H4 (cell line): ENCODE measurements at places on chromosomes 5 and 9.

DNA sequence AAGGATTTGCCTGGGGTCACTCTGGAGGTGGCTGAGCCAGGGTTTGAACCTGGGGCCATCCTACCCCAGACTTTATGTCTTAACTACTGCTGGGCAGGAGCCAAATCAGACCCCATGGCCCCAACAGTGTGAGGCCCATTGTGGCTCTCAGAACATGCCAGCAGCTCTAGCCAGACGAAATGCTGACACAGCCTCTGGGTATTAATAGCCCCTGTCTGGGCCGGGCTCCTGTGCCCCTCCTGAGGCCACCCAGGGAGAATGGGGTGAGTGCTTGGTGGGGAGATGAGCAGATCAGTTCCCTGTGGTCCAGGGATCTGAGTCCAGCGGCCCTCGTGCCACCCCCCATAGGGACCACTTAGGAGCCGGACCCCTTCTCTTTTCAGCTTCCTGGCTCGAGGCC is 2.2 kb upstream of the PLPP7 start:
- DNase-seq = no peak

GRCh38 chr9:33719581-33720374 is 75.6 kb upstream of the PRSS3 start:
- peak; percentile 29 for DNase-seq

- DNase-seq = no peak
Measured at GRCh38 chr5:131277875-131278740, 14.3 kb downstream of the CDC42SE2 start.

DNA sequence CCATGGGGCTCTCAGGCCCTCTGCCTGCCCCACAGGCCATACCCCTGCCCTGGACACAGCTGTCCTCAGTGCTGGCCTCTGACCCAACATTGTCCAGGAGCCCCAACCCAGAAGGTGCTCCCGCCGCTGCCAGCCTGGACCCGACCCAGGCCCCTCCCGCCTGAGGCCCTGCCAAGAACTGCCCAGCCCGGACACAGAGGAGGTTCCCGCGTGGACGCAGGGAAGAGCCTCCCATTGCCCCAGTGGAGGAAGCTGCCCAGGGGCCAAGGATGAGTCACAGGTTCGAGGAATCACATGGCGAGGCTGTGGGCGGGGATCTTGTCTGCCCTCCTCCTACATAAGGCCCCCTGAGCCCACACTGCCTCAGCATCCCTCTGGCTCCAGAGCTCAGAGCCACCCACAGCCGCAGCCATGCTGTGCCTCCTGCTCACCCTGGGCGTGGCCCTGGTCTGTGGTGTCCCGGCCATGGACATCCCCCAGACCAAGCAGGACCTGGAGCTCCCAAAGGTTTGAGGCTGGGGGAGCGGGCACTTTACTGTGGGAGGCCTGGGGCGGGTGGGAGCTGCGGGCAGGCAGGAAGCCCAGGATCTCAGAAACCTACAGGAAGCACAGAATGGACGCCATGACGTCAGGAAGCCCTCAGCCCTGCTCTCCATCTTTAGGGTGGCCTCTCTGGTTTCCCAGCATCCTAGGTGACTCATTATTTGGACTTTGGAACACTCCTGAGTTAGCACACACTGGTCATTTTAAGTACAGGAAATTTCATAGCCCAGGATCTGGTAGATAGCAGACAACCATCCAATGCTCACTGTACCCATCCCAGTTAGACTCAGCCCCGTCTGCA is at the start of gene PAEP:
PAEP (plus strand) TSS at position 366 of the 844 bp plus-strand sequence.
- no peak for DNase-seq

DNA sequence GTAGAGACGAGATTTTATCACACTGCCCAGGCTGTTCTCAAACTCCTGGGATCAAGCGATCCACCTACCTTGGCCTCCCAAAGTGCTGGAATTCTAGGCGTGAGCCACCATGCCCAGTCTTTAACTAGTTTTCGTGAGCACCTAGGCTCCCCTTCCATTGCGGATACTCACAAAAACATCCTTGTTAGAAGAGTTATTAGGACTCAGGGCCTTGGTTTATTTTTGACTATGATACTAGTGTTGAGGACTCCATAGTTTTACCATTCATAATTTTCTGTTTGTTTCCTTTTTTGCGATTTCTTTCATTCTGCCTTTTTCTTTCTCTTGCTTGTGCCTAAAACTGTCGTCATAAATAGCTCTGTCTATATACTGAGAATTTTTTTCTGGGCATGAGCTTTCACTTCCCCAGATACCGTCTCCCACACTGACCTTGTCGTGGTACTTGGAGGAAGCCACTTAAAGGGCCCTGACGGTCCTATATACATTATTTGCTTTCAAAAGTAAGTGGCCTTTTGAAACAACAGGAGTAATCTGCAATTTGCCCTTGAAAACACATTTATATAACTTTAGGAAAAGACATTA is 5.2 kb downstream of the F2R start:
- no peak for DNase-seq

DNA sequence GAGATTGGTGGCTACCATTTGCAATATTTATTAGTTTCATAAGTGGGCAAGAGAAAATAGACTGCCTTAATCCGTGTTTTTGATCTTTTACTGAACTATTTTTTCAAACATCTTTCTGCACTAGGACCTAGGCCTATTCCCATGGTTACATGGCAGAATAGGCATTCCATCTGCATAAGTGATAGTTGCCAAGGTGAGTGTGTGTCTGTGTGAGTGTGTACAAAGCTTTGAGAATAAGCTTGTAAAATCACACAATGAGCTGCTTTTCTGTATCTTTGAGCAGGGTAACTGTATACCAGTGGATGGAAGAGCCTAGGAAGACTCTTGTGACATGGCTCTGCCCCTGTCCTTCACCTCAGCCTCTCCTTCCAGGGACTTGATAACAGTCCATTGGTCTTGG is 92.7 kb downstream of the SGCD start:
- DNase-seq = no peak

GRCh38 chr5:83364312-83365299 is 106.9 kb upstream of the VCAN start:
- DNase-seq = no peak

GRCh38 chr9:33408087-33408486 is 5.7 kb upstream of the AQP7 start:
- no peak for DNase-seq

DNA sequence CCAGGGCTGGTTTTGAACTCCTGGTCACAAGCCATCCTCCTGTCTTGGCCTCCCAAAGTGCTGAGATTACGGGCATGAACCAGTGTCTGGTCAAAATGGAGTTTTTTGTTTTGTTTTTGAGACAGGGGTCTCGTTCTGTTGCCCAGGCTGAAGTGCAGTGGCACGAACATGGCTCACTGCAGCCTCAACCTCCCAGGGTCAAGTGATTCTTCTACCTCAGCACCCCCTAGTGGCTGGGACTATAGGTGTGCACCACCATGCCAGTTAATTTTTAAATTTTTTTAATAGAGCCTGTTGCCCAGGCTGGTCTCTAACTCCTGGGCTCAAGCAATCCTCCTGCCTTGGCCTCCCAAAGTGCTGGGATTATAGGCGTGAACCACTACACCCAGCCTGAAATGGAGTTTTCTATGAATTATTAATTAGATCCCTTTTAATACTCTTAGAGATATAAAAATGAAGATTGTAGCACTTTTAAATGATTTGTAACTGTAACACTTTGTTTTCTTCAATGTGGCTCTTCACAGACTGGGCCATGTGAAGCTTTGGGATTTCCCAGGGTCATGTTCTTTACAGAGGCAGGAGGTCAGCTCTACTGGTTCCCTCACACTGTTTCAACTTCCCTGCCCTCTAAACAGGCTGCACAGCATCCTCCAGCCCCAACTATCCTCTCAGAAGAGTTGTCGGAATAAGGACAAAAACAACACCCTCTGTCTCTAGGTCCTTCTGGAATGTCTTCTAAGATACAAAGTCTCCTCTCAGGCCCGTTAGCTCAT is 32.7 kb upstream of the SPARC start:
- DNase-seq = no peak

DNA sequence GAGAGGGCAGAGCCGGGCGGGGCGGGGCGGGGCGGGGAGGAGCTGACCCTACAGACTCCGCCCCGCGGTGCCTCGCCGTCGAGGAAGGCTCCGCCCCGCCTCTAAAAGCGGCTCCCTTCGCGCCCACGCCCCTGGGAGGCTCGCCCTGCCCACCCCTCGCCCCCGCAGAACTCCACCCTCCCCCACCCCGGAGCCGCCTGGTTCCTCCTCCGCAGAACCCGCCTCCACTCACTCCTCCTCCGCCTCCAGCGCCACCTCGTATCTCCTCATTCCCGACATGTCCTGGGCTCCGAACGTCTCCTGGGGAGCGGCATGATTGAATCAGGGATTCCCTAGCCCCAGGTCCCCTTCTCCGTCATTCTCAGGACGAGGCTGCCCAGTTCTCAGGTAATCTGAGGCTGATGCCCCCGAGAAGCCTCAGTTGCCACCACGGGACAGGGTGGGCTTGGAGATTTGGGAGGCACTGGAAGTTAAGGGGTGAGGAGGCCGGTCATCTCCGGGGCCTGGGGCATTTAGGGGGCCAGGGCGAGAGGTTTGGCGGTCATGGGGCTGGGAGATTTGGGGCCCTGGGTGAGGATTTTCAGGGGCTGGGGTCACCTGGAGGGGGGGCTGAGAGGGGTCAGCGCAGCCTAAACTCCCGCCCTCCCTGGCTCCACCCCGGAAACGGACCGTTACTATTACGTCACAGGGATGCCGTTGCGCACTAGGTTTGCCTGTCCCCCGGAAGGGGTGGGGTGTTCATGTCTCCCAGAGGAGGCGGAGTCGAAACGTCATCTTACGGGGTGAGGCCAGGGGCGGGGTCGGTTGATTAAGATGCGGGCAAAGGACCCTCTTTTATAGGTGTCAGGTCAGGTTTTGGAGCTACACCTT is 3.2 kb upstream of the CCL27 start:
- DNase-seq = peak; percentile 96

DNA sequence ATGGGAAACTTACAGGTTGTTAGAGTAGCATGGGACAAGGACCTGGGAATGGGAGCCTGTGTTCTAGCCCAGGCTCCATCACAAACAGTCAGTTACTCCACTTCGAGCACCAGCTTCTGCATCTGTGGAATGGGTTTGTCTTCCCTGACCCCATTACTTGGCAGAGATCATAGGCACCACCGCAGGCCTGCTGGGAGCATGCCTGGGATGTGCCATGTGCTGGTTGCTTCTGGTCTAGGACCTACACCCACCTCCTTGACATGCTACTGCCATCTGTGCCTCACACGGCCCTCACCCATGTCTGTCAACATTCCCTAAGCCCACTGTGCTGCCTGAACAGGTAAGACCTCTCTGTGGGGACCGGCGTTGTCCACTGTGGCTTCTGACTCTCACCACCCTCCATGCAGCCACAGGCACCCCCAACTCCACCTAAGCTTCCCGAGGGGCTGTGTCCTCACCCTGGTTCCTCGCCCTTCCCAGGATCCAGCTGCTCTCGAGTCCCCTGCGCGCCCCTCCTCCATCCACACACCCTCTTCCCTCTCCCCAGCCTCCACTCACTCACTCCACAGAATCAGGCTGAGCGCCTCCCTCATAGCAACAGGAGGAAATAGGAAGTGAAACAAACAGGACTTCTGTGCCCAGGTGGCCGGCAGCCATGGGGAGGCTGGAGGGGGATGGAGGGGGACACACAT is 85.9 kb upstream of the FAM120A start:
- DNase-seq = no peak

DNA sequence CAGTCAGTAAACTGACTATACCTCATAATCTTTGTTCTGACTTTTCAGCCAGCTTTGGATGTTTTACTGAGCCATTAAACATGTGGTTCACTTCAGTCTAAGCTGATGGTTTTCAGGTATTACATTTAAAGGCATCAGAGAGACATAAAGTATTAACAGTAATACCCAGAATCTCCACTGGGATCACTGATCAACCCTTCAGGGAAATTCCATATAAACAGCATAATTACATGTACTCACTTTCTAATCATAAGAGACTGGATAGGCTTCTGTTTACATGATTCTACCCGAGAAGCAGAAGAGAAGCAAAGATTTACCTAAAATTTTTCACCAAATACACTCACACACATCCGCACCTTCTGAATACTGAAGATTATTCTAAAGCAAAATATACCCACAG is 186.7 kb upstream of the FREM1 start:
- no peak for DNase-seq
